ENCODE measurements at places on chromosomes 5 and 9.
A peak's percentile ranks its signal among the peaks of the same experiment; 100 is the strongest.

GRCh38 chr5:132214491-132214890, 13.2 kb downstream of the P4HA2 start:
- DNase-seq = no peak

GRCh38 chr5:7927466-7928375, 58.8 kb downstream of the MTRR start:
- DNase-seq = peak; percentile 32

- DNase-seq = no peak
These were observed 35.1 kb upstream of the ABCA1 start for GRCh38 chr9:104963076-104963475.

- DNase-seq = no peak
These were observed 23.0 kb downstream of the ZNF474 start for GRCh38 chr5:122152266-122152900.

GRCh38 chr5:119301210-119301609, 54.6 kb upstream of the TNFAIP8 start:
- no peak for DNase-seq

DNA sequence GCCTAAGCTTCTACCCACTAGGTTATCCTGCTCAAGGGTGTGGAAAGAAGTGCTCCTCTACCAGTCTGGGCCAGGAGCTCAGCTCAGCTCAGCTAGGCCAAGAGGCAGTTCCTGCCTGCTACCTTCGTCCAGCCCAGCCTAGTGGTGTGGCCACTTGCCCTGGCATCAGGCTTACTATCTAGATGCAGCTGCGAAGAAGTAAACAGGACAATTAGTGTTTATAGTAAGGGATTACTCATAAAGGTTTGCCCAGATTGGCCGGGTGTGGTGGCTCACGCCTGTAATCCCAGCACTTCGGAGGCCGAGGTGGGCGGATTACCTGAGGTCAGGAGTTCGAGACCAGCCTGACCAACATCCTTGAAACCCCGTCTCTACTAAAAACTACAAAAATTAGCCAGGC, 12.8 kb upstream of the SPATA24 start:
- no peak for DNase-seq

GRCh38 chr9:114237781-114238180, 82.4 kb downstream of the COL27A1 start:
- DNase-seq = no peak

- no peak for DNase-seq
These were observed 172.2 kb downstream of the FAM170A start for GRCh38 chr5:119801570-119801969.

DNA sequence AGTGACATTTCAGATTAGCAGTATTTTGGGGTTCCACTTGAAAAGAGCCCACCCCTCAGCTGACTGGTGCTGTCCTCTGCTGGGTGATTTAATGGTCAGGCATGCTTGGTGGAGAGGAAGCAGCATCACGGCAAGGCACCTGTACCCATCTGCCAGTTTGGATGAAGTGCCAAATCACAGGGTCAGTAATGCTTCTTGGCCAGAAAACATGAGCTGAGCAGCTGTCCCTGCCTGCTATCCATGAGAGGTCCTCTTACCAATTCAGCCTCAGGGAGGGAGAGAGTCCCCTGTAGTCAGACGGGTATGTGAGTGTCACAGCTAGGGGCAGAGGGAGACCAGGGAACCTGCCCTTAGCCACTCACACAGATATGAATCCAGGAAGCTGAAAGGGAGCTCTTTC, 137.9 kb downstream of the SEC61B start:
- DNase-seq = no peak

DNA sequence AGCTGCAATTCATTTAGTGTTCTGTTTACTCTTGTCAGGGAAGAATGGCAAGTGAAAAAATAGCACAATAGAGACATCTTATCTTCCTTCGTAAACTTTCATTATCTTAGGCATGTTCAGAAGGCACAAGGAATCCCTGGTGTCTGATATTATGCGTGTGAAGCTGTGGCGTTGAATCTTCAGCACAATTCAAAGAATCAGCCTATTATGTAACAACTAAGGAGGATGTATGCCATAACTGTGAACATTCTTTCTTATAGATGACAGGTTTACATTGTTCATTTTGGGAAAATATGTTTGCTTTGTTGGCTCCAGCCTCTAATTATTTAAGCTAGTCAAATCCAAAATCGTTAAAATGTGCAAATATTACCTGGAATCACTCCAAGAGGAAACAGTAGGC, 446.1 kb downstream of the ANXA1 start:
- no peak for DNase-seq

GRCh38 chr9:114588210-114588609, 641 bp downstream of the ATP6V1G1 start:
- DNase-seq = no peak

- no peak for DNase-seq
These were observed 86.3 kb upstream of the TAF11L2 start for GRCh38 chr5:17411436-17412402.

- DNase-seq = no peak
These were observed 227.9 kb downstream of the BNC2 start for GRCh38 chr9:16642421-16643109.

DNA sequence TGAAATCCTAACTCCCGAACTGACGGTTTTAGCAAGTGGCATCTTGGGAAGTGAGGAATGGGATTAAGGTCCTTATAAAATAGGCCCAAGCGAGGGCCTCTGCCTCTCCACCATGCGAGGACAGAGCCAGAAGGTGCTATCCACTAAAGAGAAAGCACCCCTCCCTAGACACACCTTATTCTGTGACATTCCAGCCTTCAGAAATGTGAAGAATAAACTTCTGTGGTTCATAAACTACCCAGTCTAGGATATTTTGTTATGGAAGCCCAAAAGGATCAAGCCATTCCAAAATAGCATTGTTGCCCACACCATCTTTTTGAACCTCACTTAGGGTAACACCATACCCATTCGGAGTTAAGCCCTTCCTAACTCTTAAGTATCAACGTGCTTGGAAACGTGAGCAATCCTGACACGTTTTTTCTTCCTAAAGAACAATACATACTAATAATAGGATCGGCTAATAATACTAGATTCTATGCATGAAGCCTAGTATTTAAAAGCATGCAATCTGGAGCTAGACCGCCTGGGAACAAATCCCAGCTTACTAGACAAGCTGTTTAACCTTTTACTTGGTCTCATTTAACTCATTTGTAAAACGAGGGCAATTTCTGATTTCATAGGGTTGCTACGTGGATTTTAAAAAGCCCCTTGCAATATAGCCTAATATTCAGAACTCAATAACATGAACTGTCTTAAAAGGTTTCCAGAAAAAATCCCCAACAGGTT, 1.1 kb upstream of the SMC2 start:
- DNase-seq = no peak

DNA sequence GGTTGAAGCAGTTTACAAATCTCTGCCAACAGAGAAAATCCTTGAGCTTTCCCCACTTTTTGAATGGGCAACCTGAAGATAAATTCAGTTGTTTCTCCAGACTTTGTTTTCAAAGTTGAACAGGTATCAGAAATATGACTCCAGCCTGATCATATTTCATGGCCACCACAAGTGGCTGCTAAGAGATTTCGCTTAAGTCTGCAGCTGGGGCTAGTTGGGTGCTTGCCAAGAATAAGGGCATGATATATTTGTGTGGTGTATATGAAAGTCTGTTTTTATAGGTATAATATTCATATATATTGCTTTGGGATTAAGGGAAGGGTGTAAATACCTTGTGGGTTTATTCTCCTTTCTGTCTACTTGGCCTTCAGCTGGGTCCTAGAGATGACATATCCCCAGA, 168.4 kb upstream of the GDNF start:
- no peak for DNase-seq

DNA sequence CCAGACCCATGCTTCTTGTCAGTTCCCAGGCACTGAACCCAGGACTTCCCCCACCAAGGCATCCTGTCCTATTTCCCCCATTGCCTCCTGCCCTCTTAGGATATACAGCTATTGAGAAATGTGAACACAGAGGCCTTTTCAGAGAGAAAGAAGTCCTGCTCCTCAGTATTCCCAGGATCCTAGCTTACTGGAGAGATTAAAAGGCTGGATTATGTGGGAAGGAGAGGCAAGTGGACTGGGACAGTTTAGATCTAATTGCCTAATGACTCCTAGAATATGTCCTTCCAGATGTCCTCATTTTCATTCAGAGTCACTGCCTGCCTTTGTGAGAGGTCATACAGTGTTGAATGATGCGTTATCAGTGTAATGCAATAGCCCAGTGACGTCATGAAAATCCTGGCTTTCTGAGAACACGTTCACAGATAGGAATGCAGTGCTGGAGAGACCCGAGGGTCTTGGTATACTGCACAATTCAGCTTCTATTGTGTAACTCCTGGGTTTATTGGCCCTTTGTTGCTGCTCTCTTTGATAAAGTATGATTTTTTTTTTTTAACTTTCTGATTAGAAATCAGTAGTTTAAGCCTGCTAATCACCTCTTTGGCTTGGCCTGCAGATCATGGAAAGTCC, 26.2 kb downstream of the WWC1 start:
- DNase-seq = no peak

Data from stimulated activated CD4-positive, alpha-beta T cell treated with anti-CD3 and anti-CD28 coated beads, TNF-alpha, amount 100 ng/mL, for 24 hours (primary cell).